ENCODE measurements at places on chromosomes 2 and 18.

DNA sequence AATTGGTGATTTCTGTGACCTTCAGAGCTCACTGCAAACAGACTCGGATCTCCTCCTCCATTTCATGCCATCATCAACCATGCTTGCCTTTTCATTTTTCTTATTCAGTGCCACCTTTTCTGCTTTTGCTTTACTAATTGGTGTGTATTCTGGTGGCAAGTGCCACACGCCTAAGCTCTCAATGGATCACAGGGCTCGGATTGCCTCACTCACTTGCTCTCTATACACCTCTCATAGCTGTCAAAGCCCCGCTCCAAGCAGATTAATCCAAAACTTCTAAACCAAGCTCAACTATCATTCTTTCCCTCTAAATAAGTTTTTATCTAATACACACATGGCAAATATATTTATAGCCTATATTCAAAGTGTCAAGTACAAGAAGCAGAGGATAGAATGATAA lies 86.4 kb downstream of the PLEKHM3 start:
- DNase-seq: no peak

GRCh38 chr2:173747035-173747434 lies 218.1 kb downstream of the SP3 start:
- no peak for DNase-seq

- no peak for DNase-seq
Measured at GRCh38 chr2:215919624-215920243, 93.6 kb downstream of the MREG start.

- DNase-seq: no peak
Measured at GRCh38 chr18:11736656-11737055, 47.6 kb downstream of the GNAL start.

DNA sequence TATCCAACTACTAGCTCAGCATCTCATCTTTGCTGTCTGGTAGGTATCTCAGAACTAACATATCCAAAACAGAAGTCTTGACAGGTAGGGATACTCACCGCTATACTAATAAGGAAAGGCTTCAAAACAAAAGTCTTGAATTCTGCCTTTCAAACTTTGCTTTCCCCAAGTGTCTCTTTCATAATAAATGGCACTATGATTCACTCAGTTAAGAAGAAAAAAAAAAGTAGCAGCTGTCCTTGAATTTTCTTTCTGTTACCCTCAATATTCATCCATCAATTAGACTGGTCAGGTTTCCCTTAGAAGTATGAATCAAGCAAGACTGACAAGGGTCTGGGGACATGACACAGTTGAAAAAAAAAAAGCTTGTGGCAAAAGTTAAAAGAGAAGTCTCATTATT lies 175.1 kb downstream of the GULP1 start:
- no peak for DNase-seq

- DNase-seq: no peak
Measured at GRCh38 chr2:51011693-51012092, 20.2 kb downstream of the NRXN1 start.
